Head of caudate nucleus (tissue), 42 donors: ENCODE measurements at places on chromosomes 12 and 14.
A peak's percentile ranks its signal among the peaks of the same experiment; 100 is the strongest.

GRCh38 chr14:39431416-39432178, 636 bp downstream of the FBXO33 start:
- peak; percentile 29 for DNase-seq

DNA sequence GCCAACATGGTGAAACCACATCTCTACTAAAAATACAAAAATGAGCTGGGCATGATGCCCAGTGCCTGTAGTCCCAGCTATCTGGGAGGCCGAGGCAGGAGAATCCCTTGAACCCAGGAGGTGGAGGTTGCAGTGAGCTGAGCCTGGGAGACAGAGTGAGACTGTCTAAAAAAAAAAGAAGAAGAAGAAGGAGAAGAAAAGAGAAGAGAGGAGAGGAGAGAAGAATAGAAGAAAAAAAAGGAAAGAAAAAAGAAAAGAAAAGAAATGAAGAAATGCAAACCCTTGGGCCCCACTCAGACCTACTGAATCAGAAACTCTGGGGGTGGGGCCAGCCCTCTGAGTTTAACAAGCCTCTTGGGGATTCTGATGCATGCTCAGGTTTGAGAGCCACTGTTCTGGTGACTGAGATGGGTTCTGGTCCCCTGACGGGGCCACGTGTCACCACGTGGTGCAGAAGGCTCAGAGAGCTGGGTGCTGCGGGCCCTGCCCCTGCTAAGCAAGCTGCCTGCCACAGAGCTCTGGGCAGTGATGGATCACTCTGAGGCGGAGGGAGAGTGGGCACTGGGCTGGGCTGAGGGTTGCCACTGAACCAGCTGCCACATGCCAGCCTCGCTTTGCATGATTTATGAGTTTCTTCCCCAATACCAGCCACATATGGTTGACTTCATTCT, 37.5 kb downstream of the ERH start:
- DNase-seq = no peak

DNA sequence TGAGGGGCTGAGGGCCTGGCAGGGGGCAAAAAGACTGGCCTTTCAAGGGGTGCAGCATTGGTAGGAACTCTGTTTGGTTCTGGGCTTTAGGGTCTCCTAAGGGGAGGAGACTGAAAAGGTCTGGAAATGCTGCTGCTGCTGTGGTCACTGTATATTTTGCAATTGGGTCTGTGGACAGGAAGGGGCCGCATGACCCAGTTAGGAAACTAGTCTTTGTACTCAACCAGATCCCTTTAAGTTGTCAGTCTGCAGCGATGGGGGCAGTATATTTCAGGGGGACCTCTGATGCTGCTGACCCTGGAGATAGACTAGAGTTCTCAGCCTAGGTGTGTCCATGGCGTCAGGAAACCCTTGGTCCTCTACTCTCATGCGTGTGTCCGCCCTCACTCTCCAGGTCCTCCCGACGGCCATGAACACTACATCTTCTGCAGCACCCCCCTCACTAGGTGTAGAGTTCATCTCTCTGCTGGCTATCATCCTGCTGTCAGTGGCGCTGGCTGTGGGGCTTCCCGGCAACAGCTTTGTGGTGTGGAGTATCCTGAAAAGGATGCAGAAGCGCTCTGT, 4.0 kb downstream of the LTB4R start:
- DNase-seq = no peak

- no peak for DNase-seq
Observed at GRCh38 chr14:35222872-35223466, 69.2 kb upstream of the PSMA6 start.

DNA sequence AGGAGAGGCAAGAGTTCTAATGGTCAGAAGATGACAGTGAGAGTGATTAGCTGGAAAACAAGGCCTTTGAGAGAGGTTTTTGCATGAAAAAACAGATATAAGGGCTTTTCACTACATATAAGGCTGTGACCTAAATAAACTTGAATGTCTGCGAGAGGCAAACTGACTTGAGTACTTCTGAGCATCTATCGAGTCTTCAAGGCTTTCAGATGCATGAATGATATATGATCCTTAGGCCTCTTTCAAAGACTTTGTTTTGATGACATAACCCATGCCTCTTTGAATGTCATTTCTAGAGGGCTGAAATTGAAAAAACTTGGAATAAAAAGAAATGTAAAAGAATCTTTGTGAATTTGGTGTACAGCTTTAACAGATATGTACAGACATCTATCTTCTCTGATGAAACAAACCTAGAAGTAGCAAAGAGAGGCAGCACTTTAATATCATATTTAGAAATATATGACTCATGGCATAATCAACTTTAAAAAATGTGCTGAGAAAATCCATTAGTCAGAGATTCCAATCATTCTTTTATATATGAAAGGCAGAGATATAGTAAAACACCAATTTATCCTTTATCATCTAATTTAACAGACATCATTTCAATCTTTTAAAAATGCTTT, 72.6 kb downstream of the PPM1H start:
- no peak for DNase-seq

GRCh38 chr14:71163050-71163841, 256.0 kb downstream of the PCNX1 start:
- DNase-seq = no peak

DNA sequence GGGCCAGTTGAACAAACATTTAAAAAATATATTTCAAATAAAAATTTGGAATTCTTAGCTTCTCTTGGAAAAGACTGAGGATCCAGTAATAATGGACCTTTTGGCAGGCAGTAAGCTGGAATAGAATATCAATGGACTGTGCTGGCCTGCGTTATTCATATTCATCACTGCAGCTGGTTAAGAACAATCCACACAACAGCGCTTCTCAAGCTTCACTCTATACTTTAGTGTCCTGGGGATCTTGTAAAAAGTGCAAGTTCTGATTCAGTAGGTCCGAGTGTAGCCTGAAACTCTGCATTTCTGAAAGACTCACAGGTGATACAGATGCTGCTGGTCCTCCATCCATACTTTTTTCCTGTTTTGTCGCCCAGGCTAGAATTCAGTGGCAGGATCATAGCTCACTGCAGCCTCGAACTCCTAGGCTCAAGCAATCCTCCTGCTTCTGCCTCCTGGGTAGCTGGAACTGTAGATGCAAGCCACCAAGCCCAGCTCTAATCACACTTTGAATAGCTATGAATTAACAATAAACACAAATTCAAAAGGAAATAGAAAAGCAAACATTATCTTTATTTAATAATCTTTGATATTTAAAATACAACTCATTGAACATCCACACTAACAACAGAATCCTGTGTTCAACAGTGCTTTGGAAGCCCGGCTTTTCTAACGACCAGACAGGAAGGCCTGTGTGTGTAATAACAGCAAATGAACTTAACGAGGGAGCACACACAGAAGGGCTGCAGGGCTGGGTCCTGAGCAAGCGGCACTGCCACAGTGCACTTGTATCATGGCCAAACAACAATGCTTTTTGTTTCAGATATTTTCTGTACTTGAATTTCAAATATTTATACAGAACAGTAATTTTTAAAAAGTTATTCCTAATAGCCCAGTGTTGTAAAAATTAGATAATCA, 18.4 kb upstream of the TRIP11 start:
- no peak for DNase-seq

- DNase-seq = peak; percentile 67
Observed at GRCh38 chr14:100866666-100867630, 36.6 kb downstream of the RTL1 start.

GRCh38 chr12:68800294-68800693, 7.7 kb upstream of the MDM2 start:
- no peak for DNase-seq

DNA sequence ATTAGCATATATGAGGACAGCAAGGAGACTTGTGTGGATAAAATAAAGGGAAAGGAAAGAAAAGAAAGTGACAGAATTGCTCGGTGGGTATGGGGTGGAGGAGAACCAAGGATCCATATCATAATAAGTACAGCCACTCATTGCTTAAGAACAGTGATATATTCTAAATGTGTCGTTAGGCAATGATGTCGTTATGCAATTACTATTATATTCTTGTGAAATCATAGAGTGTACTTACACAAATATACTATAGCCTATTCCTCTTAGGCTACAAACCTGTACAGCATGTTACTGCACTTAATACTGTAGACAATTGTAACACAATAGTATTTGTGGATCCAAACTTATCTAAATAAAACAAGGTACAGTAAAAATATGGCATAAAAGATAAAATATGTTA, 271.1 kb downstream of the CCER1 start:
- no peak for DNase-seq

DNA sequence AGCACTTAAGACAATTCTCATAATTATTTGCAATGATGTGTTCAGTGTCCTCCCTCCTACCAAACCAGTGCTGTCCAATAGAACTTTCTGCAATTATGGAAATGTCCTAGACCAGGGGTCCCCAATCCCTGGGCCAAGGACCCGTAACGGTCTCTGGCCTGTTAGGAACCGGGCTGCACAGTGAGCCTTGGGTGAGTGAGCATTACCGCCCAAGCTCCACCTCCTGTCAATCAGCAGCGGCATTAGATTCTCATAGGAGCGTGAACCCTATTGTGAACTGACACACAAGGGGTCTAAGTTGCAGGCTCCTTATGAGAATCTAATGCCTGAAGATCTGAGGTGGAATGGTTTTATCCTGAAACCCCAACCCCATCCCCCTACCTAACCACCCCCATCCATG, 3.9 kb downstream of the SVOP start:
- no peak for DNase-seq

DNA sequence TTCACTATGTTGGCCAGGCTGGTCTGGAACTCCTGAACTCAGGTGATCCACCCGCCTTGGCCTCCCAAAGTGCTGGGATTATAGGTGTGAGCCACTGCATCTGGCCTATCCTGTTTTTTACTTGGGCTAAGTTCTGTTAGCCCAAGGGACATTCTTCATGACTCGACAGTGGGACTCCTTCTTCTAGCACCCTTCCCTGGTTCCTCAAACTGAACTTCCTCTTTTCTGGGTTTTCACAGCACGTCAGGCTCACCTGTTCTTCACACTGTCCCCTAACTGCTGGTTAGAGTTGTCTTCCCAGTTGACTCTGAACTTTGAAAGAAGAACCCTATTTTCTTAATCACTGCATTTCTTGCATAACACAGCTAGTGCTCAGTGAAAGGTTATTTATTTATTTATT, 22.5 kb downstream of the CABP1 start:
- DNase-seq = no peak

DNA sequence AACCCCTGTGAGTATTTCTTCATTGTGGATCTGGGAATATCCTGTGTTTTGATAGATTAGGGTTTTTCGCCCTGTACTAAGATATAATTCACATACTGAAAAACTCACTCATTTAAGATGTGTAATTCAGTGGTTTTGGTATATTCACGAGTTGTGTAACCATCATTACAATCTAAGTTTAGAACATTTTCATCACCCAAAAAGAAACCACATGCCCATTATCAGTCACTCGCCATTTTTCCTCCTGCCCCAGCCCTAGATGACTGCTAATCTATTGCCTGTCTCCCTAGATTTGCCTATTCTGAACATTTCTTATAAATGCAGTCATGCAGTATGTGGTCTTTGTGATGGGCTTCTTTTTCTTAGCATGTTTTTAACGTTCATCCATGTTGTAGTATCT, 67.9 kb upstream of the ATF1 start:
- DNase-seq = no peak

DNA sequence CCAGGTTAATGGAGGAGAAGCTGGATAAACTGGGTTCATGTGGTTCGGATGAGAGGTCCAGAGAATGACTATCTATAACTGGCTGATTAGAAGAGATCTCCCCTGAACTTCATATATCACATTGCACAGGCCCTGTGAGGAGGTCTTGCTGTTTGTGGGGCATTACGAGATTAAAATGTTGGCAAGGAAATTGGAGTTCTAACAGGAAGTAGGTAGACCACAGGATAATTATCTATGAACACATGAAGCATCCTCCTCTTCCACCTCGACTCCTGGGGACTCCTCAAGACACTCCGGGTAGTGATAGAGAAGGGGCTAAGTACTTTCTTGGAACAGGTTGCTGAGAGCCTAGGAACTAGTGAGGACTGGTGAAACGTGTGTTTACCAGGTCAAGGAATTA, 418.8 kb downstream of the KCNH5 start:
- no peak for DNase-seq

DNA sequence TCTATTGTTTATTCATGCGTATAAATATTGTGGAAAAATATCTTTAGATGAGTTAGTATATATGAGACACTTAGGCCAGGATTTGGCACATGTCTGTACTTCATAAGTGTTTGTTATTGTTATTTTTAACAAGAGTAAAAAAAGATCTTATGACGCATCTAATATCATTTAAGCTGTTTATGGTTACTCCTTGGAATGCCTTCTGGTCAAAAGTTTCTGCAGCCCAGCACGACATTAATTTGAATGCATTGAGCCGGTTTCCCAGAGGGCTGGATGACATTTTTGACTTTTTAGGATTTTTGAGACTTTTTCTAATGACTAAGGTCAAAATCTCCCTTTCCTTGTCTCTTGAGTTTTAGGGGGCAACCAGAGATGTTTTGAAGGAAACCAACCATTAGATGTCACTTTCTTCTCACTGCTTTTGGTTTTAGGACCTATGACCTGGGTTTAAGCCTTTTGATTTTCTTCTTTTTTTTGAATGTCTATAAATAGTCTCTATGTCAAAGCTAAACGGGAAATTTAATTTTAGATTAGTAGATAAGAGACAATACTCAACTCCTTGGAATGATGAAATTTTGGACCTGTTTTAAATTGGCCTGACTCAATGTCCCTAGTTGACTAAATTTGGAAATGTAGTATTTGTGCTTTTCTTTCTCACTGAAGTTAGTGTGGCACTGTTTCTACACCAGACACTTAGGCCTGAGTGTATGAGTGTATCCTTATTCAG, 215.5 kb downstream of the AEBP2 start:
- DNase-seq = no peak

DNA sequence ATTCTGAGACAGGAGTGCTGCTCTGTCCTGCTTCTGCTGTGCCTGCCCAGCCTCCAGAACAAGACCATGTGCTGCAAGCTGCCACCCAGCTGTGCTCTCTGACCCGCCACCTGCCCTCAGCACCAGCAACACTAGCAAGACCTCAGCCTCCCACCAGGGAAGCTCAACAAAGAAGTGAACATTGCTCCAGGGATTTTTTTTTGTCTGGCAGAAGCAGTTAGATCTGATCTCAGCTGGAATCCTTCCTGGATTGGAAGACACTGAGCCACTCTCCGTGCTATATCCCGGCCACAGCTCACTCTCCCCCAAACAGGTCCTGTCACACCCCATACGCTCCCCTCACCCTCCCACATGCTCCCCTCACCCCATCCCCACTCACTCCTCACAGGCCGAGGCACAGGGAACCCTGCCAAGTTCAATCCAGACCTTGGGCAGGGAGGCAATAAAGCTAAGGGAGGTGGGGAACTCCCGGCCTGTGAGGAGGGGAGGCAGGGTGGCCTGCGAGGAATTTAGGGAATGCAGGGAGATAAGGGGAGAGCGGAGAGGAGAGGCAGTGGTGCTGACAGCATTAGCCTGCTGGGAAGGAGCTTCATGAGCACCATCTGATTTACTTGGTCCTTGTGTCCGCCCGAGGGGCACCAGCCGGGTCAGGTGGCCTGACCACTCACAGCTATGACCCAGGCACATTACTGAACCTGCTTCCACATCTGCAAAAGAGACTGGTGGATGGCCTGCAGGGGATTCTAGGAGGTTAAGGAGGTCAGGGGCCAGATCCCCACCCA, 29.7 kb downstream of the CCDC85C start:
- no peak for DNase-seq
